ENCODE measurements at places on chromosomes 3 and 15.

DNA sequence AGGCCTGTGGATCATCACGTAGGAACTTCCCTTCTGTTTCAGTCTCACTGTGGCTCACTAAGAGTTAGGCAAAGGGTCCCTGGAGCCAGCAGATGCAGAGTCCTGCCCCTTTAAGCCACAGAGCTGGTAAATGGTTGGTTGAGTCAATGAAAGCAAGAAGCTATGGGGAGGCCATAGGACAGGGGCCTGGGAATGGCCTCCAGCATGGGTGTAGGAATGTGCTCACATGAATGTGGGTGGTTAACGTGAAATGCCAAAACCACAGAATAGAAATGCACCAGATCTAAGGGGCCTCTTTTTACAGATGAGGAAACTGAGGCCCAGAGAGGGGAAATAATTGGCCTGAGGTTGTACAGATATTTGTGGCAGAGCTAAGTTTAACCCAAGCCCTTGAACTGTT lies 150.3 kb downstream of the TLE3 start:
- no peak for DNase-seq

- no peak for DNase-seq
These were observed 509.9 kb downstream of the OCA2 start for GRCh38 chr15:27589260-27589659.

GRCh38 chr3:169764312-169764881 lies 463 bp downstream of the TERC start:
- peak; percentile 70 for DNase-seq

DNA sequence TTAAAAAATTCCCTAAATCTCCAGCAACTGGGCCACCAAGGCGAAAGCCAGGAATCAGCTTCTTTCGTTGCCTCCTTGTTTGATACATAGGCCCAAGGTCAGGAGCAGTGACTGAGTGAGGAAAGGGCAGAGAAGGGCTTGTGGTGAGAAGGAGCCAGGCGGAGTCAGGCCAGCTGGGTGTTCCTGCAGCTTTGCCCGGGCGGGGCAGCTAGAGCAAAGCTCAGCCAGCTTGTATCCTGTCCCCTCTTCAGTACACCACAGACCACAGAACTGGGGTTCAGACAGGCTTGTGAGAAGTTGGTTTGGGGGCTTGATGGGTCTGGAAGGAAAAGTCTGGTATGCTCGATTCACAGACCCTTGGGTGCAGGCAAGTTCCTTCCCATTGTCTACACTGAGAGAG lies 52.6 kb downstream of the CCK start:
- no peak for DNase-seq

DNA sequence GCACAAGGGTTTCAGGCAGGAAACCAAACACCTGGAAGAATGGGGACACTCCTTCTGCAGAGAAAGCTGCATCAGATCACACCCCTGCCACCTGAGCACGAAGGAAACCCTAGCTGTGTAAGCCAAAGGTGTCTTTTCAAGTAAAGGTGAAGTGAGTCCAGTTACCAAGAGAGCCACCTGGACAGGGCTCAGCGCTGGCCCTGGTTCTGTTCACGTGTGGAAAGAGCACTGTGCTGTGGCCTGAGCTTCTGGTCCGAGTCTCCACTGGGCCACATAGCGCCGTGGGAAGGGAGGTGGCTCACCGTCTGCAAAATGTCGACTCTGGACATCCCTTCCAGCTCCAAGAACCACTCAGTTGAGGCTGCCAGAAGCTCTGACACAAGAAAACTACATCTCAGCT lies 151.1 kb downstream of the ADAMTS17 start:
- DNase-seq = no peak

DNA sequence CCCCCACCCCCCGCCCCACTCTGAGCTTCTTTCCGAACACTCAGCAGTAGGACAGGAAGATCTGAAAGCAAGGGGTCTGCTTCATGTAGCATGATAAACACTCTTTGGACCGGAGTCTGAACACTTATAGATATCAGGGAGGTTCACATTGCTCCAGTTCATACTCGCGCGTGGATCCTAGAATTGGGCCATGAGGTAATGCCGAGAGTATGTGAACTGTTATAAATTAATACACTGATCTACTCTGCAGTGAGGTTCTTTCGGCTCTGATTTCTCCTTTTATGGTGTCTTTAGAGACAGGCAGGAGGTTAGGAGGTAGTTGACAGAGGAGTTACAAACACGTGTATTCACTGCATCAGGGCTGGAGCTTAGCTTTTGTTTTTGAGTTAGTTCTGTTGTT lies 223.0 kb downstream of the THSD4 start:
- DNase-seq = no peak

- no peak for DNase-seq
These were observed 310.1 kb downstream of the UACA start for GRCh38 chr15:70453238-70453637.

- no peak for DNase-seq
These were observed 104.7 kb downstream of the CHSY1 start for GRCh38 chr15:101147181-101147580.

DNA sequence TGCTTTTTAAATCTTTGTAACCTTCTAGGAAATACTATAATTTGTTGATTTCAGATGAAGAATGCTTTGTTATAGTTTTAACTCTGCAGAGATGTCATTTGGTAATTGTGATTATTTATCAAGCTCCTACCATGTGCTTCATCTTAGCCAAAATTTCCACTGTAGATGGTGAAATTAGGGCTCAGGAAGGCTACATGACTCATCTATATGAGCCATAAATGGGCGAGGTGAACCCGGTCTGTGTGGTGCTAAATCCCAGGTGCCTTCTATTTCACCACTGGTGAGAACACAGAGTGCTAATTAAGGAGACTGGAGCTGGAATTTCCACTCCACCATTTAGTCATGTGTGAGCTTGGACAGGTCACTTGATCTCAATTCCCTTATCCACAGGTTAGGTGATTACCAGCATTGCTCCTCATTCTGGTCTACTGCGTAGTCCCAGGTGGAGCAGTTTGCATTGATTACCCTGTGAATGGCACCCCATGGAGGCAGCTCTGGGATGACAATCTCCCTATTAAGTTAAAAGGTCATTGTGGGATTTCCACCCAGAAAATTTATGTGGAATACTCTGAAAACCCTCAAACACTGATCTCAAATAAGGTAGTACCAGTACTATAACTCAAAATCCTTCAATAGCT lies 2.8 kb upstream of the CCR3 start:
- DNase-seq = no peak

- DNase-seq = no peak
These were observed 826 bp downstream of the DBR1 start for GRCh38 chr3:138173769-138174420.

DNA sequence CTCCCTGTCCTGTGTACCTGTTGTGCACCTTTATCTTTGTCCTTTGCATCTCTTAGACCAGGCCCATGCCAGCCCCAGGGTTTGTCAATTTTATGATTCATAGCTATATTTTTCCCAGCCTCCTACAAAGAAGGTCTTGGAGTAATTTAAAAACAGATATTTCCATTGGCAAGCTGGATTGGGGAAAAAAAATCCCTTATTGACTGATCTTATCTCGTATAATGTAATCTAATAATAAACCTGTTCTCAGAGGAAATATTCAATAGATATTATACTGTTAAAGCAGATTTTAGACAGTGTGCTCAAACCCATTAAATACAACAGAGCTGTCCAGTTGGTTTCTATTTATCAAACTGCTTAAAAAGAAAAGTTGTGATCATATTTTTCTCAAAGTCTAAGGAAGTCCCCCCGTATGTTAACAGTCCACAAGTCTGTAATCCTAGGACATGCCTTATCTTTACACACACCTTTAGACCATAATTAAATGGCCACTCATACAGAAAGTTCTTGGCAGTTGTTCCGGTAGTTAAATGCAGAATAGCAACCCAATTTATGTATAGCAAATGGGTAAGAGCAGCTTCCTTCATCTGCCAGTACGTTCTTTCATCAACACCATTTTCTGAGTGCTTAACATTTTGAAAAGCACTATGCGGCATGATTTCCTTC lies 700.9 kb upstream of the NR2F2 start:
- no peak for DNase-seq

DNA sequence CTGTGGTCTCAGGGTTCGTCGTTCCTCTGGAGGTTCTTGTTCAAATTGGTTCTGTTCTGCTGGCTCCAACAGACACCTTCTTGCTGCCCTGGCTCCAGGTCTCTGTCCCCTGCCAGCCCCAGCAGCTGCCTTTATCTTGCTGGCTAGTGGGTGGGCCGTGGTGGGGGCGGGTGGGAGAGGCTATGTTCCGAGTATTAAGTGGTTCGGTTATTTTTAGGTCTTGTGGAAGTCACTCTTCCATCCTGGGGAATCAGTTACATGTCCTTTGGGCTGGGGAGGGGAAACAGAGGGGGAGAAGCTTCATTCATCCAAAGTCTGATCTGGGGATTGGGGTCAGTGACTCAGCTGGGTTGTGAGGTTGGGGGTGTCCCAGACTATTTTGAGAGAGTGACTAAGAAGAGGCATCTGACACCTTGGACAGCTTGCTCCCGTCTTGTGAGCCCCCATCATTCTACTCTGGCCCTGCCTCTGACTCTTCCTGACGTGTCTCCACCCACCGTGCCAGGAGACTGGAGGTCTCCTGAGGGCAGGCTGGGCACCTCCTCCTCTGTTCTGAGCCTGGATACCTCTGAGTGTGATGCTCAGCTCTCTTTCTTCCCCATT lies at the start of gene XIRP1:
TSS of gene XIRP1 (minus strand) at position 106 of the 603 bp plus-strand sequence. CDS start 3,150 bp downstream, outside the sequence.
- no peak for DNase-seq

DNA sequence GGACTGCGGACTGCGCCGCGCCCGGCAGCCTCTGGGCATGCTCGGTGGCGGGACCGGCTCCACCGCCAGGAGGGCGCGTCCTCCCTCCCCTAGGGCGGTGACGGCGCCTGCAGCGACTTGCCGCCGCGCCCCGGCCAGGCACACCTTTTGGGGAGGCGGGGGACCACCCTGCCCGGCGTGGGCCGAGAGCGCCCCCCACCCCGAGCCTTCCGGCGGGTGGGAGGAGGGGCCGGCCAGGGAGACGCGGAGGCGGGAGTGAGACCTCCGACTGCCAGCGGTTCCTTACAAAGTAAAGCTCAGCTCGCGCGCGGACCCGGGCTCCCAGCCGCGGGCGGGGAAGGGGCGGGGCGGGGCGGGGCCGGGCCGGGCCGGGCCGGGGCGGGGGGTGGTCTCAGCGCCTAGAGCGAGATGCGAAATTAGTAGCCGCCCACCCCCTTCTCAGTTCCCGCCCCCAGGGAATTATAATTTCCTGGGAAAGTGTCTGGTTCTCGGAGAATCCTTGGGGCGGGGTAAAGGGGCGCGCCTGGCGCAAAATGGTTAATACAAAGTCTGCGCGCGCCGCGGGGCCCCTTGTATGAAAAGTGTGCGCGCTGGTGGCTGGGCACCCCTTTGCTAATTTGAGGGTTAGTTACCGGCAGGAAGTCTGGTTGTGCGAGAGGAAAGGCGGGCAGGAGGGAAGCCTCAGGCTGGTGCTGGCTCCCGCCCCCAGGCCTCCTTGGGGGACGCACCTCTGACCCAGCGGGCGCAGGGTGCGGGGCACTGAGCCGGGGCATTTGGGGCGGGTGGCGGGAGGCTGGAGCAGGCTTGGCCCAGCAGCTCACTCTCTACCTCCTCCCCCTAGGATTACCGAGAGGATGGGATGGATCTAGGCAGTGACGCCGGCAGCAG lies 224.8 kb upstream of the IL12A start:
- no peak for DNase-seq

GRCh38 chr3:61371123-61371522 lies 119.9 kb upstream of the FHIT start:
- DNase-seq = no peak

DNA sequence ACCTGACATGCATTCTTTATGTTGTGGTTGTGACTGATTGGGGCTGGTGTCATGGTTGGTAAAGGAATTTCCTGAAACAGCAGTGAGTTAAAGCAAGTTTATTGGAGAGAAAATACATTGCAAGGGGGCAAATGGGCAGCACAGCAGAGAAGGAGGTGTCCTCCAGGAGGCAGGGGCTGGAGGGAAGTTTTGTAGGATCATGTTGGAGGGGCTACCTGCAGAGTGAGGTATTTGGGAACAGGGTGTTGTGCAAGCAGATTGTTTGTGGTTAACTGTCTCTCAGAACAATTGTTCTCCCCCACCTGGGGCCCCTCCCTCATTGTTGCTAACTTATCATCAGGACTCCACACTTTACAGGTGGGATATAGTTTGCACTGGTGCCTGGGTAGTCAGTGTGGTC lies 196.0 kb downstream of the NSUN3 start:
- no peak for DNase-seq

GRCh38 chr3:150022381-150023238 lies 51.9 kb upstream of the PFN2 start:
- DNase-seq = no peak

- DNase-seq = no peak
These were observed 60.6 kb downstream of the SUCLG2 start for GRCh38 chr3:67593761-67594234.

DNA sequence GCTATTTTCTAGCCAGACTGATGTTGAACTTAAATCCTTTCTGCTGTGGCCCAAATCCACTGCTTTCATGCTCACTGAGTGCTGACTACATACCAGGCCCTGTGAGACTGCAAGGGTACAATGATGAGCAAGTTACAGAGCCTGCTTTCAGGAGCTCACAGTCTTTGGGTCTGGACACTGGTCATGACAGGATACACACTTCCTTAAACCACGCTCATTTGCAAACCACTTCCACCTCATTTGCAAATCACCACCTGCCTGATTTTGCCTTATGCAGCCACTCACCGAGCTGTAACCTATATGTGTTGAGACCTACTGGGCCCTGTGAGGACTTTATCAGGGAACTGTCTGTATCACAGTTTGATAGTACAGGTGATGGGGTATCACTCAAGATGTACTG lies 50.2 kb upstream of the LRRC58 start:
- no peak for DNase-seq

- no peak for DNase-seq
These were observed 186.1 kb upstream of the TSC22D2 start for GRCh38 chr3:150221904-150222523.

- DNase-seq = no peak
These were observed 57.3 kb upstream of the SLC24A5 start for GRCh38 chr15:48063411-48063985.

- DNase-seq = no peak
These were observed 53.9 kb downstream of the MEF2A start for GRCh38 chr15:99619712-99620111.

- DNase-seq = no peak
These were observed 40.8 kb downstream of the MRAS start for GRCh38 chr3:138389144-138389601.

GRCh38 chr3:3806092-3806491 lies 6.9 kb downstream of the LRRN1 start:
- no peak for DNase-seq

GRCh38 chr3:179955809-179956208 lies 80.9 kb downstream of the PEX5L start:
- DNase-seq = no peak

- no peak for DNase-seq
These were observed 51.4 kb upstream of the CTSH start for GRCh38 chr15:78995921-78996893.

- DNase-seq = no peak
These were observed 25.6 kb upstream of the FAM174B start for GRCh38 chr15:92681141-92681631.

DNA sequence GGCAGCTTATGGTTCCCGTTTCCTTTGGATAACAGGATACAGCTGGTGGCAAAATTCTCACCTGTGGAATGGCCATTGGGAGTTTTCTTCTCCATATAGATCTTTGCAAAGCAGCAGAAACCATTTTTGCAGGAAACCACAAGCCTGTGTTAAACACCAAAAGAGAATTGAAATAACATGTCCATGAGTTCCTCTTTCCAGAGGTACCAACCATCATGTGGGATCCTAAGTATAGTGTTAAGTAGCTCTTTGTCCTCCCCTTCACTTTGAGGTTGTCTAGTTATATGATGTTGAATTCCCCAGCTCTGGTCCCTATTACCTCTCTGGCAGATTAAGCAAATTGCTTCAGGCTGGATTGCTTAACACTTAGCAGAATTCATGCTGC lies 94.9 kb downstream of the AKAP13 start:
- no peak for DNase-seq

GRCh38 chr3:20680990-20681628 lies 495.1 kb upstream of the SGO1 start:
- DNase-seq = no peak

Measured in midbrain (tissue), 1 donor.